Fibroblast of gingiva (primary cell): ENCODE measurements at places on chromosomes 7 and 10.

GRCh38 chr10:119275085-119275484 lies 67.7 kb downstream of the GRK5 start:
- DNase-seq, result no peak

DNA sequence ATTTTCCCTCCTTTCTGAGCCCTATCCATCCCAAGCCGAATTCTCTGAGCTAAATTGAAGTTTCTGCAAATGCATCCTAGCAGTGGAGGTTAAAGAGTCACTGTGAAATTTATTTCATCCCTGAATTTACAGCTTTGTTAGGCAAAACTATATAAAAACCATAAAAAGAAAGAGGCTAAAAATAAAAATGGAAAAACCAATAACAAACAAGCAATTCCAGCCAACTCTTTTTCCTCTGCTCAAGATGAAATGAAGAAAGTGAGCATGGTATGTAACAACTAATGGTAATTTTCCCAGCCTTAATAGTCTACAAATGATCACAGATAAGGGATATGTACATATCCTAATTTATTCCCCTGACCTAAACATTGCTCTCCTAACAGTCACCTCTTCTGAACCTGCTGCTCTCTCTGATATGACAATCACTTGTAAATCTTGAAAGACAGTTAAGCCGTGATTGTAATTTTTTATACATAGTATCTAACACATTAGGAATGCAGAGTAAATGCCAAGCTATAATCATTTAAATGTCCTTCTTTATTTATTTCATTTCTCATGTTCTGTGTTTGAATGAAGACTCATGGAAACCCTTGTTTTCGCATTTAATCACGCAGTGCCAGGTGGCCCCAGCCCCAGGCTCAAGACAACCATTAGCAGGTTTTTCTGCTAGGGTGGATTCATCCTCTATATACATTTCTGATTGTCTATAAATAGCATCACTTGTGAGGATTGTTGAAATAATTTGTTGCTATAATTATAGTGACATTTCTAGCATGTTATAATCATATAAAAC lies 48.6 kb upstream of the NRP1 start:
- DNase-seq, result no peak

DNA sequence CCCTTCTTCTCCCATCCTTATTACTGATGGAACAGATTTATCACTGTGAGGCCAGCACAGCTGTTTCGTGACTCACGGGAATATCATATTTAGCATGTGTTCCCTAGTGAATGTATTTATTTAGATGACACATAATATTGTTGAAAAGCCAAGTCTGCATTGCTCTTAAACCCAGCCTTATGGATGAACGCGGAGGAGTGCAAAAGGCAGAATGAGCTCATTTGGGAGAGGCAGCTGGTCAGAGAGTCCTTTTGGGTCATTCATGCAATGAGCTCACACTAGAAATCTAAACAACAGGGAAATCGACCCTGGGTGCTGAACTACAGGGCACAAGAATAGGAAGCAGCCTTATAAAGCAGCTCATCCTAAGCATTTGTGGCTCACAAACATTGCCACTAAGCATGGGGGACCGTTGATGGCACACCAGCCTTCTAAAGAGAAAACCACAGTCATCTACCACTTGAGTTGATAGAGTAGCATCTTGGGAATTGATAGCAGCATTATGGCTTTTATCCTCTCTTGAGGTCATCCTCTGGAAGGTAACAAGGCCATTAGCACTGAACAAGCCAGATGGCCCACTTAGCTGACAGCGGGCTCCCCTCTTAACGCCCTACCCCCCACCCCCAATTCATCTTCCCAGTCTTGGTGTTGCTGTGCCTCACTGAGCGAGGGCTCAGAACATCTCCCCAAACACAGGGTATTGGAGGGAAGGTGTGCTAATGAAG lies 32.9 kb upstream of the SDK1 start:
- DNase-seq, result peak; percentile 93

- DNase-seq, result no peak
These were observed 36.3 kb downstream of the SMNDC1 start for GRCh38 chr10:110268442-110268841.

- DNase-seq, result no peak
These were observed 23.4 kb downstream of the LEP start for GRCh38 chr7:128264477-128264876.

DNA sequence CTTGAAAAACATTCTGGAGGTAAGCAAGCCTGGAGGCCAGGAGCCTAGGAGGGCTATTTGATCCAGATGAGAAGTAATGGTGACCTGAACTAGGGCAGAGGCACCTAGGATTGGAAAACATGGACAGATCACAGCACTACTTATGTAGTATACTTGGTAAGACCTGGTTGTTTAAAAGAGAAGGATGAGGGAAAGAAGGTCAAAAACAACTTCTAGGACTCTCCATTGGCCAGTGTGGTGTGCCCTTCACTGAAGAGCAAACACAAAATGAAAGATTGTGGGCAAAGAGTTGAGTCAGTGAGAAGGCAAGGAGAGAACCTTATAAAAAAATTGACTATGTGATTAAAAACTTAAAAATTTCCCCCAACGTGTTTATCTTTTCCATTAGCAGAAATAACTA lies 14.3 kb downstream of the ANKRD1 start:
- no peak for DNase-seq

DNA sequence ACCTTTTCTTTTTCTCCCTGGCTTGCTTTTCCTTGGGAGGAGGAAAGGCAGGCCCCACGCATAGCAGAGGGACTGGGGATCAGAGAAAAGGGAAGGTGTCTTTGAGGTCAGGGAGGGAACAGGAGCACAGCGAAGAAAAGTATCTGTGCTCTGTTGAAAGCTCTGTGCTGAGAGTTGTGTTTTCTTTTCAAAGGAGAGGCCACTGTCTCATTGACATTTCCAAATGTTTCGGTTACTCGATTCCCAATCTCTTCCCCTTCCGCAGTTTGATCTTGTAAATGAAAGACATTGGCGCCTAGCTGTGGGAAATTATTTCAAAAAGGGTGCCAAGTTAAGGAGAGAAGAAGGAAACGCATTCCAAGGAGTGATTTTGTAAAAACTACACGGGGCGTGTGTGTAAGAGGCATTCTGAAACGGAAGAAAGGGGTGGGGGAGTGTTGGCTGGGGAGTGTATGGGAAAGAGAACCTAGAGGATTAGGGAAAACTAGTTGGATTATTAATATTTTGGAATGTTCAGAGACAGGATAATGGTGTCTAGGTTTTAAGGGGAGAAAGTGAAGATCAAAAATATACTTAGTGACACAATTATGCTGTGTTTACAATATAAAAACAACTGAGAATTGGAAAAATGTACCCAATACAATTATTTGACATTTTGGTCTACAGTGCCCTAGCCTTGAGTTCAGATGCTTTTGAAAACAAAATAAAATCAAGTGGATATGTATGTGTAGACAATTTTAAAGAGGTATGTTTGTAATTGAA lies 708 bp downstream of the KLHDC10 start:
- no peak for DNase-seq

GRCh38 chr7:118104812-118105441 lies 79.0 kb upstream of the LSM8 start:
- DNase-seq, result peak; percentile 4

DNA sequence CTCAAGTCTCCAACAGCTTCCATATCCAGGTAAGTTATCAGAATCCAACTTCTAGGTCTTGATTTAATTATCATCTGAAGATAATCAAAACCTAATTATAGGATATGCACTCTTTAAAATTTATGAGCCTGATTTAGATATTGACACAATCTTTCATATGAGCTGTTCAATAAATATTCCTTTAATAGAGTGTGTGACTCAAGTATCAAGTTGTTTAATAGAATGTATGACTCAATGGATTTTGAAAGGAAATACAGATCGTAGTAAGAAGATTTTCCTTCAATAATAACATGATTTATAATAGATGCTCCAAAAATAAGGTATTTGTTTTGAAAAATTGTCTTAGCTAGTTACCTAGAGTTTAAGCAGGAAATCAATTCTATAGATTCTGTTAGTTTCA lies 97.8 kb downstream of the ABCA13 start:
- no peak for DNase-seq

GRCh38 chr10:3948843-3949242 lies 163.8 kb upstream of the KLF6 start:
- peak; percentile 37 for DNase-seq

DNA sequence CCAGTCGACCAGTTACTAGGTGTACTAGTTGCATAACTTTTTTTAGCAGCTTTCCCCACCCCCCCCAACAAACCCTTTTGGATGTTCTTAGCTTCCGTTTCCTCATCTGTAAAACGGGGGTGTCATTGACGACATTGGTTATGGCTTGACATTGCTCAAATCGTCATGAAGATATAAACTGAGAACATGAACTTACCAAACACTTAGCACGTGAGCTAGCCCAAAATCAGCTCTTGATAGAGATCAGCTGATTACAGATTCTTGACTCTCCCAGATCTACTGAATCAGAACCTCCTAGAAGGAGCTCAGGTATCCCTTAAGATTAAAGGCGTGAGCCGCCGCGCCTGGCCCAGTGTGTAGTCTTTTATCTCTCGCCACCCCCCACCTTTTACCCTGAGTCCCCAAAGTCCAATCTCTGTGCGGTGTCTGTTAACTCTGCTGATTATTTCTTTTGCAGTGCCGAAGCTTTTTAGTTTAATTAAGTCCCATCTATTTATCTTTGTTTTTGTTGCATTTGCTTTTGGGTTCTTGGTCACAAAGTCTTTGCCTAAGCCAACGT lies 1.0 kb upstream of the GNA12 start:
- DNase-seq, result no peak

DNA sequence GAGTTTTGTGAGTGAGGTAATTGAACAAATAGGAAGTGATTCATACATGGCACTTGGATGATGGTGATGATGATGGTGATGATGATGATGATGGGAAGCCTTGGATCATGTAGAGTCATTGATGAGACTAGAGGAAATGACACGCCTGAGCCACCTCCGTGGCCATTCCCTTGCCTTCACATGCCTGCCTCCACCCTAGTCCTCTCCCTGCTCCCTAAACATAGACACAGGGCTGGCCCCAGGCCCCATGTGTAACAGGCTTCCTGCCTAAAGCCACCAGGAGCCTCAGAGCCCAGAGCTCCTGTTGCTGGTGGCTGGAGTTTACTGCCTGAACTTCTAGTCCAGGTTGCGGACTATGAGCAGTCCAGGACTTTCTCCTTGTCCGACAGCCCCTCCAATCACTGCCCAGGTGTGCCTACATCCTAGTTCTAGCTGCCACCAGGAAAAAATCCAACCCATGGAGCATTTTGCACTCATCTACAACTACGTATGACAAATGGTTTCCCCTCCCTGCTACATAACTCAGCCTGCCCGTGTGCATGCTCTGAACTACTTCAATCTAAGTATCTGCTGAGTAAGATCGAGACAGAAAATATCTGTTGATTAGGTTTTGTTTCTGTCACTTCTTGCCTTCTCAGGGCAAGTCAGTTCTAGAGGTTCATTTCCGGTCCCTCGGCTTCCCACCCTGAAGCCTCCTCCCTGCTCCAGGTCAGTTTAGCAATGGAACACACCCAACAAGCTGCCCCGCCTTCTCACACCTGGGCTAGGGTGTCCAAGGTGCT lies 35.5 kb upstream of the KDM7A start:
- DNase-seq, result no peak

GRCh38 chr7:113768387-113768786 lies 150.4 kb downstream of the PPP1R3A start:
- DNase-seq, result no peak

DNA sequence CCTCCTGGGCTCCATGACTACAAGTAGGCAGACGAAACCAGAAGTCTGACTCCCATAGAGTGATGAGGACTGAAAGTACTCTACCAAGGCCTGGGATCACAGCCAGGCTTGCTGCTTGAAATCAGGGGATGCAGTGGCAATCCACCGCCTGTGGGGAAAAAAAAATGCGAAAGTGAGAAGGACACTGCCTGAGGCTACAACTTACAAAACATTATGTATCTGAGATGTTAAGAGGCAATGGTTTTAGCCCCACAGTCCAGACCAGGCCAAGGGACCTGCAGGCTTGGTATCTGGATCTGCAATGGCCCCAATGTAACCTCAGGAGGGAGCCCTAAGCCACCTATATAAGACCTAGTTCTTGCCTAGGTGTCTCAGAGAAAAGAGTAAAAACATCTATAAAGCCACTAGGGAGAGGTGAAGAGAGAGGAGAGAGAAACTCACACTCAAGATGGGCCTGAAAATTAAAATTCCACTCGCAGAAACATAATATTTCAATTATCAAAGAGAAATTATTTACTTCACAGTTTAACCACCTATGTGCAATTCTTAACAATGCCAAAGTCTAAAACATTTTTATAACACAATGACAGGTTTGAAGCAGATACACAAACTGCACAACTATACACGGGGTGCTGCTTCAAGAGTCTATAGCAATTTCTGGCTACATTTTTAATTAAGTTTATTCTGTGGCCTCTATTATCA lies 13.9 kb downstream of the DNAJC1 start:
- peak; percentile 84 for DNase-seq

- no peak for DNase-seq
These were observed 114.4 kb downstream of the NPSR1 start for GRCh38 chr7:34772296-34772938.

GRCh38 chr10:3720228-3721019 lies 64.6 kb downstream of the KLF6 start:
- peak; percentile 95 for DNase-seq

DNA sequence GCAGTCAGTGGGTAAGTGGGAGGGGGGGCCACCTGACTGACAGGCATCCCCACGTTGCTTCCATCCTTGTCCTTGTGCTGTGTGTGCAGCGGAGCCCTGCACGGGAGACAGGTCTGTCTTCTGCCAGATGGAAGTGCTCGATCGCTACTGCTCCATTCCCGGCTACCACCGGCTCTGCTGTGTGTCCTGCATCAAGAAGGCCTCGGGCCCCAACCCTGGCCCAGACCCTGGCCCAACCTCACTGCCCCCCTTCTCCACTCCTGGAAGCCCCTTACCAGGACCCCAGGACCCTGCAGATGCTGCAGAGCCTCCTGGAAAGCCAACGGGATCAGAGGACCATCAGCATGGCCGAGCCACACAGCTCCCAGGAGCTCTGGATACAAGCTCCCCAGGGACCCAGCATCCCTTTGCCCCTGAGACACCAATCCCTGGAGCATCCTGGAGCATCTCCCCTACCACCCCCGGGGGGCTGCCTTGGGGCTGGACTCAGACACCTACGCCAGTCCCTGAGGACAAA lies 24.8 kb downstream of the TBATA start:
- DNase-seq, result no peak

GRCh38 chr7:149669121-149669818 lies 104.1 kb downstream of the ZNF467 start:
- peak; percentile 14 for DNase-seq

DNA sequence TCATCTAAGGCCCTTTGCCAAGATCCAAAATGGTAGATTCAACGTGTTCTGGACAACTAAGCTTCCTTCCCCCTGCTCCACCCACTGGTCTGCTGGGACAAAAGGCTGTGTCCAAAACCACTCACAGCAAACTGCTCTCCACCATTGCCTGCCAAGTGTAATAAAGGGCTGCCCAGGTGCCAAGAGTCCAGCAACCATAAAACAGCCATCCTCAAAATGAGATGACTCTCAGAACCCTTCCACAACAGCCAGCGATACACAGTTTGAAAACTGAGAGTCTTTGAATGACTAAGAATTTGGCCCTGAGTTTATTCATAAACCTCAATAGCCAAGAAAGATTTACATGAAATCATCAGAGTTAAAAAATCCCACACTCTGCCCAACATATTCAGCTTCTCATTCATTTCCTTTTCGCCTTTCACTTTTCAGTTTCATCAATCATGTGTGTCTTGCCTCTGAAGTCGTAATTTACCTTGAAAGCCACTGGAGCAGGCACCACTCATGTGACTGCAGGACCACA lies 658.1 kb upstream of the MGMT start:
- no peak for DNase-seq
